Fibroblast of skin of right biceps (primary cell): ENCODE measurements at places on chromosomes 12 and 14.

- DNase-seq = no peak
These were observed 4.9 kb downstream of the HNRNPA1 start for GRCh38 chr12:54285150-54286041.

- DNase-seq = peak; percentile 31
These were observed 688 bp downstream of the C12orf71 start for GRCh38 chr12:27081668-27082111.

- DNase-seq = no peak
These were observed 34.3 kb downstream of the OVCH1 start for GRCh38 chr12:29463198-29463597.

DNA sequence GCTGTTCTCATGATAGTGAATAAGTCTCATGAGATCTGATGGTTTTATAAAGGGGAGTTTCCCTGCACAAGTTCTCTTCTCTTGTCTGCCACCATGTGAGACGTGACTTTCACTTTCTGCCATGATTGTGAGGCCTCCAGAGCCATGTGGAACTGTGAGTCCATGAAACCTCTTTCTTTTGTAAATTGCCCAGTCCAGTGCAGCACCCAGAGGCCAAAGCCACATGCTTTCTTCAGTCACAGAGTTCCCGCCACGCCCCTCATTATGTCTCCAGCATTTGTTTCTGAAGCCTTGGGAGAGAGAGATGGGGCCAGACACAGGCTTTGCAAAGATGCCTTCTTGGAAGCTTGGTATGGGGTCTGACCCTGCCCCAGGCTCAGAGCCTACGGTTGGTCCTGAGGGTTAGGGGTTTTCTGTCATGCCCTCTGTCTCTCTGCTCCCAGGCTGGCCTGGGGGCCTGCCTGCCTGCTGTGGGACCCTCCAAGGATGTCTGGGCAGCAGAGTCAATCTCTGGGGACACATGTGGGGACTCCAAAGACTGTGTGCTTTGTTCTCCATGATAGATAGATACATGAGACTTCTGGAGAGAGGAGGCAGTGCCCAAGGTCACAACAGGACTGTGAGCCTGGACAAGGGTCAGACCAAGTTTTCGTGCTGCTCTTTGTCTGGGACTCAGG is 114.1 kb upstream of the PRMT8 start:
- no peak for DNase-seq

GRCh38 chr14:102180248-102180998 is 40.7 kb downstream of the WDR20 start:
- no peak for DNase-seq

DNA sequence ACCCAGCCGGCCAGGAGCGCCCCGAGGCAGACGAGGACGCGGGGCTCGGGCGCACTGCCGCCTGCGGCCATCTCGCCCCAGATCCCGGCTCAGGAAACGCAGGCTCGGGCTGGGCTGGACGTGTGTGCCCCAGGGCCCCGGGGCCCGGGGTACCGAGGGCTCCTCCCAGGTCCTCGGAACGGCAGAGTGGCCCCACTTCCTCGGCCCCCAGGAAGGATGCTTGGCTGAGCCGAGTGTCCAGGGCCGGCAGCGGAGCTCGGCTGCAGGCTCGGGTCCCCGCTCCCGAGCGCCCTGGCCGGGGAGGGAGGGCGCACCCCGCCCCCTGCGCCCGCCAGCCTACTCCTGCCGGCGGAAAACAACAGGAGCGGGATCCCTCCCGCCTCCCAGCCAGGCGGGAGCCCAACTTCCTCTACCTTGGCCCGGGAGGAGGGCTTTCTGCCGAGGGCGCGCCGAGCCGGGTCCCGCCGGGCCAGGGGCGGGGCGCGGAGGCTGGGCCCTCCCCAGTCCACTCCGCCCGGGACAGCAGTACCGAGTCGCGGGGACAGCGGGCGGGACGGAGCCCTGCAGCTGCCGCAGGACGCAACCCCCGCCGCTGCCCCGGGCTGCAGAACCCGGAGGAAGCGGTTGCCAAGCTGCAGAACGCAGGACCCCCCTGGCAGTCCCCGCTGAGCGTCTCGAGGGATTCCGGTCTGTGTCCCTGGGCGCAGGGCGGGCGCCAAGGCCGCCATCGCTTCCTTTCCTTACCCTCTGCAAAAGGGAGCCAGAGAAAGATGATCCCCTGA is at the start of gene VSIG10:
TSS of gene VSIG10 (minus strand) at position 411 of the 782 bp plus-strand sequence. CDS start at position 71, 340 bp downstream.
- DNase-seq = peak; percentile 71
